ENCODE measurements at places on chromosomes 6 and 20.

GRCh38 chr6:84166395-84166794 is 61.0 kb downstream of the CEP162 start:
- no peak for DNase-seq

DNA sequence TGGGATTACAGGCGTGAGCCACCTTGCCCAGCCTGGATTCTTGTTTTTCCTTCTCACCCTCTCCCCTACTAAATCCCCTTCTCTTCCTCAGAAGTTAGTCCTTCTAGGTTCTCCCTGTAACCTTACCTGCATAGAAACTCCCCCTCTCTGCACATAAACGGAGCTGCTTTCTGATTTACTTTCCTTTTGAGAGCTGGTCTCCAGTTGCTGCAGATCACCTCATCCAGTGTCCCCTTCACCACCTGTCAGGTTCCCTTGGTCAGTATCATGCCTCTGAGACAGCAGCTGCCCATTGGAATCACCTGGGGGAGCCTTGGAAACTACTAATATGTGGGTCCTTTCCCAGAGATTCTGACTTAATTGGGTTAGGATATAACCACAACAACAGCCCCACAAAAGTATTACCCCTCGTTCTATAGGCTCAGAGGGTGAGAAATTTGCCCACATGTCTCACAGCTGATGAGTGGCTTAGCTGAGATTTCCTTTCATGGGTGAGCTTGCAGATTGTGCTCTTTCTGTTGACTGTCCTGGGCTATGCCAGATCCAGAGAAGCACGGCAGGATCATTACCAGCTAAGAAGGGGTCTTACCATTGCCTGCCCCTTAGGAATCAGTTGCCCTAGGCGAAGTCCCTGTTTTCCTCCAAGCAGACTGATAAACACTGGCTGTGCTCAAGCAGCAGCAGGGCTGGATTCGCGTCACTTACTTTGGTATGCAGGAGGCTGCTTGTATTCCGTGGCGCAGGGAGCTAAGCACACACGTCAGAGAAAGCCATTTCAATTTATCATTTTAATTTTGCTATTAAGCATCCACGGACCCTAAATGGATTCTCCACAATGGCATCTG is 51.3 kb downstream of the AKAP12 start:
- peak; percentile 93 for DNase-seq

DNA sequence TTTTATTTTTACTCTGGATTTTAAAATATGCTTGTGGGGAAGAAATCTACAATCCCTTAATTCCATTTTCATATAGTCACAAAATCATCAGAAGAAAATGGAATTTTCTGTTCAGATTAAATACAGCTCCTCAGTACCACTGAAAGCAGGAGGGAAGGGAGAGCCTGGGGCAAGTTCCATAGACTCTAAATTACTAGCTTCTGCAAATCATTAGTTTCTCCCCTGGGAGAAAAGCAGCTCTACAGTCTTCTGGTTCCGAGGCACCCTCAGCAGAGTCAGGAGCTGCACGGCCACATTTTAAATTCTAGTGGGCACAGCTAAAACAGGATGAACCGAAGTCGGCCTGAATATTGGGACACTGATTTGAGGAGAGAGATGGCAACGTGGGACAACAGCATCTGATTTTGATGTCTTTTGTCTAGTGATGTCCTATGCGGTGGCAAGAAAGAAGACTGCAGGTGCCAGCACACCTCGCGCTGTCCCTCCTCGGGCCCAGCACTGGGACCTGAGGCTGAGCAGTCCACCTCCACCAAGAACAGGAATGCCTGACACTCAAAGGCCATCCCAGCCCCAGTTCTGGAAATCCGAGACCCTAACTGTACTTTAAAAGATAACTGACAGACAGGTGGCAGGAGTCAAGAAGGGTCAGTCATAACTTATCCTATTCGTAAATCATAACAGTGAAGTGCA is 90.7 kb downstream of the FOXC1 start:
- no peak for DNase-seq

DNA sequence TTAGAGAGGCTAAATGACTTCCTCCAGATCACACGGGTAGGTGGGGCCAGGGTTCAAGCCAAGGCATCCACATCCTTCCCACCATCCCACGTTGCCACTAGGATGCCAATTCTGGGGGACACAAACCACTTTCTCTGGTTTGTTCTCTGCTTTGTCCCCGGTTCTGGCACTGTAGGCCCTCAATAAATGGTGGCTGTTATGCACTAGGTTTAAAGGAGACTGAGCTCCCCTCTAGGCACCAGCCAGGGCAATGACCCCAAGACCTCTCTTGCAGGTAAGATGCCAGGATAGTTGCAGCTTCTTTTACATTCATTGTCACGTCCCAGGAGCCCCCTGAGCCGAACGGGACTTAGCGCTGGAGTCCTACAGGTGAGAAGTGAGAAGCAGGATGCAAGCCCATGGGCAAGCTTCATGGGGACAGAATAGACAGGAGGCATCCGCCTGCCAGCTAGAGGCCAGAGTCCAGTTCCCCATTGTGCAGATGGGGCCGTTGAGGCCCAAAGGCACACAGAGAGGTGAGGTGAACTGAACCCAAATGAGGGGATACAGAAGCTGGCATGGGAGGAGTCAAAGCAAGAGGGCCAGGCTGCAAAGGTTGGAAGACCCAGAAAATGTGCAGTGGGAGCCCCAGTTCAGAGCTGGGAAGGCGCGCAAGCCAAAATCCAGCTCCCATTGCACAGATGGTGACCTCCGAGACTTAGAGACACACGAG is 677 bp downstream of the PXMP4 start:
- no peak for DNase-seq

DNA sequence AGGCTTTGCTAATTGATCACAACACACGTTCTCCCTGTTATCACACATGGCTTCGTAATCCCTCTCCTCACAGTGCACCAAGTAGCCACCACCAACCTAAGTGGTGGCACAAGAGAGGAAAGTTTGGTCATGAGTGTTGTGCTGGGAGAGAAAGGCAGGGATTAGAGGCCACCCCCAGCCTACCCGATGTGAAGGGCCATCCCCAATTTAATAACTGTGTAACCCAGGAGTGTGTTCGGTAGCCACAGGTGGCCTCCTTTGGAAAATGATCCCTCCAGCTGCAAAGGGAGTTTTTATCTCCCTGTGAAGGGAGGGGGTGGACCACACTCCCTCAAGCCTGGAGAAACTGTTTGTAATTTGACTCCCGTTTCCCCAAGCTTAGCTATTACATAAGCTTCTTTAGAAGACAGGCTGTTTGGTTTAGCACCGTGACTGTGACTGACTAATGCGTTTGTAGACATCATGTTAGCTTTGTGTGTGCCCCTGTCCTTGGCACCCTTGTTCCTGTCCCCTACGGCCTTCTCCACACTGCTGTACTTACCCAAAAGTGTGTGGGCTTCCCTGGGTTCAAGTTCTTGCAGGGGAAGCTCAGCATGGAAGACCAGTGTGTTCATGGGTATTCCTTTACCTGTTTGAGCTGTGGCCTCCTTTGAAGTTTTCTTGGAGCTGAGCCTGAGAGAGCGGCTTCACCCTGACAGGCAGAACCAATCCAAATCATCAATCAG is 20.6 kb downstream of the PPP1R16B start:
- peak; percentile 29 for DNase-seq

- DNase-seq: no peak
Observed at GRCh38 chr20:38747495-38748096, 664 bp upstream of the ACTR5 start.

GRCh38 chr6:121925024-121925423 is 474.4 kb upstream of the HSF2 start:
- DNase-seq: peak; percentile 53

DNA sequence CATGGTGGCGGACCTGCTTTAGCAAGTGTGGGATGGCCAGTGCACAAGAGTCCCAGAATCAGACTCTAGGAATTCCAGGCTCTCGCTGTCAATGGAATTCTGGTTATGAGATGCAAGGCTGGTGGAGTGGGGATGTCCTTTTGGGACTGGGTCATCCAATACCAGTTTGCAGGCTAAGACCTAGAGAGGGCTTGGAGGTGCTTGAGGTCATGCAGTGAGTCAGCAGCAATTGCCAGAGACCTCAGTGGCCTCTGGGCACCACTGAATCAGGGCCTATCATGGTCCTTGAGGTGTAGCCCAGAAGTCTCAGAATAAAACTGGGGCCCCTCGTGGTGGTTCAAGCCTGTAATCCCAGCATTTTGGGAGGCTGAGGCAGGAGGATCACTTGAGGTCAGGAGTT is 1.4 kb upstream of the SCRT2 start:
- DNase-seq: no peak

DNA sequence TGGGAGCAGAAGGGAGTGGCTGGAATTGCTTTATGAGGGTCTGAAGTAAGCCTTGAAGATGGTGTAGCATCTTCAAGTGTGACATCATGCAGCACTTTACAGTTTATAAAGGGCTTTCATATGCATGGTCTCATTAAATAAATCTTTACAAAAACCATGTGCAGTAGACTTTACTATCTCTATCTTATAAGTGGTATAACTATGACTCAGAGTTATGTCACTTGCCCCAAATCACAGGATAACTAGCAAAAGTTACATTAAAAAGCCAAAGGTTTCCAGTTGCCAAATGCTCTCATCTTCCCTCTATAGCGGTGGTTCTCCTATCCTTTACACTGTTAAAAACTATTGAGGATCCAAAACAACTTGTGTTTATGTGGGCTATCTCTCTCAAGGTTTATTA is 687.7 kb upstream of the MARCKS start:
- DNase-seq: peak; percentile 64
